ENCODE measurements at places on chromosomes 3 and 15.

GRCh38 chr3:129809297-129809696, 84.2 kb downstream of the TMCC1 start:
- no peak for DNase-seq

DNA sequence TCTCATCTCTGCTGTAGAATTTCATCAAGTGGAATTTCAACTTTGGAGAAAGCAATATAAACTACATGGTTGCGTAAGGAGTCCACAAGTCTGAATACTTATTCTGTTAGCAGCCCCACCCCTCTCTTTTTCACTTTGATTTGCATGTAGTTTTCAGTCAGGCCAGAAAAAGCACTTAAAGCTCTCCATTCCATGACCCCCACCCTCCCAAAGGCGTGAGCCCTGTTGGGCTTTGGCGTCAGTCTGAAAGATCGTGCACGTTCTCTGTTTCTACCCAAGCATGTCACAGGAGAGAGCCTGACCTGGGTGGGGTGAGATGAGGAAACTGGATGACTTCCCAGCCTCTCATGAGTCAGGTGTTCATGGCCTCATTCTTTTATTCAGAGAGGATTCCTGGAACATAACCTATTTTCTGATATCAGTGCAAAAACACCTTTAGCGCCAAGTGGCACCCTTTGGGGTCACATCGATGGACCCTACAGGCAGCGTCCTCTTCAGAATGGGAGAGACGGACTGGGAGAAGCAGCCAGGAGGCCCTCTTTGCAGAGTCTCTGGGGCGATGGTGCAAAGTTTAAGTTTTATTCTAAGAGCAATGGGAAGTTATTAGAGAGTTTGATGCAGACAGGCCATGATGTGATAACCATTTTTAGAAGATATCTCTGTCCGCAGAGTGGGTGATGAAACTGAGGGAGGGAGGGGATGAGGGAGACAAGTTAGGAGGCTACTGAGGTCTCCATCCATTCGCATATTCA, 55.8 kb downstream of the LSM3 start:
- no peak for DNase-seq

DNA sequence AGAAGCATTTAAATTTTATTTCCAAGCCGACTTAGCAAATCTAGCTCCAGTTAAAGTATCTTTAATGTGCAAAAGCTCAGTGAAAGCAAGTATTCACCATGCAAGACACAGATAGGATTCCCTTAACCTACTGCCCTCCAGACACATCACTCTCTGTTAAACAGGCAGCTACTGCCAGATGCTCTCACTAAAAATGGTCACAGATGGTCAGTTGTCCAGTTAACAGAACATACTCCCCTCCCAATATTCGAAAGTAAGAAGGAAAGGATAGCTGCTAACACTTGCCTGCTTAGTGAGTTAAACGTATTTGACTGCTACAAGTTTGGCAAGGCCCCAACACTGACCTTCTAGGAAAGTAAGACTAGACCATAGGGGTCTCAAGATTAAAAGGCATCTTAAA, 73.7 kb downstream of the PRTG start:
- DNase-seq = no peak

GRCh38 chr3:72353236-72354128, 494.8 kb downstream of the SHQ1 start:
- no peak for DNase-seq

GRCh38 chr3:136194409-136195257, 1.5 kb downstream of the MSL2 start:
- no peak for DNase-seq

DNA sequence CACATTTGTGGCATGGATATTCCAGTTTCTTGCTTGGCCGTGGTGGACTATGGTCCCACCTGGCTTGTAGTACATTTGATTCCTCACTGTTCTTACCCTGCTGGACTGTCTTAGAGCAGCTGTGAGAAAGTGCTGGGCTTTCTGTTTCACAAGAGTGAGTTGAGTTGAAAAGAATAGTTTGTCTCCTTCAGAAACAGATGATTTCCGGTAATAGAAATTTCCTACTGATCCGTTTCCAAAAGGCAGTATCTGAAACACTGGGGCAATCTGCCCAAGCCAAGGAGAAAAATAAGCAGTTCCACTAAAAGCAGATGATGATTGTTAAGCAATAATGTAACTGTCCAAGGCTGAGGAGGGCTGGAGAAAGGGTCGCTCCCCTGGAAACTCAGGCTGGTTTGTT, 96.0 kb downstream of the SUCLG2 start:
- no peak for DNase-seq

GRCh38 chr3:120742849-120743365, 363 bp downstream of the GTF2E1 start:
- no peak for DNase-seq

DNA sequence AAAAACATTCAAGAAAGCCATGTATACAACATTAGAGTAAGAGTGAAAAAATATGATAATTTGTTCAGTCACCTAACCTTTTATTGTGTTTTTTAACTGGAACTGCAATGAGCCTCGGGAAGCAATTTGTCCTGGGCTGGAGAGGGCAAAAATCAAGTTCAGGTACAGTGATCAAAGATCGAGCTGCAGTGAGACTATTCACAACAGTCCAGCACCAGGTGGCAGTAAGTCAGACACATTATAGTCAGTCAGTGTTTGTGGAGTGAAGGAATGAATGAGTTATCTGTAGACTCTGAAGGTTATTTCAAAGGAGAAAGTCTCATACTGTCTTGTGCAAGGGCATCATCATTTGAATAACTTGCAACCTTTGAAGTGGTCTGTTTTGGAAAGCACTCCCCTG, 116.6 kb downstream of the CHDH start:
- DNase-seq = no peak

- peak; percentile 17 for DNase-seq
Observed at GRCh38 chr15:88274553-88275460, 18.3 kb upstream of the NTRK3 start.

DNA sequence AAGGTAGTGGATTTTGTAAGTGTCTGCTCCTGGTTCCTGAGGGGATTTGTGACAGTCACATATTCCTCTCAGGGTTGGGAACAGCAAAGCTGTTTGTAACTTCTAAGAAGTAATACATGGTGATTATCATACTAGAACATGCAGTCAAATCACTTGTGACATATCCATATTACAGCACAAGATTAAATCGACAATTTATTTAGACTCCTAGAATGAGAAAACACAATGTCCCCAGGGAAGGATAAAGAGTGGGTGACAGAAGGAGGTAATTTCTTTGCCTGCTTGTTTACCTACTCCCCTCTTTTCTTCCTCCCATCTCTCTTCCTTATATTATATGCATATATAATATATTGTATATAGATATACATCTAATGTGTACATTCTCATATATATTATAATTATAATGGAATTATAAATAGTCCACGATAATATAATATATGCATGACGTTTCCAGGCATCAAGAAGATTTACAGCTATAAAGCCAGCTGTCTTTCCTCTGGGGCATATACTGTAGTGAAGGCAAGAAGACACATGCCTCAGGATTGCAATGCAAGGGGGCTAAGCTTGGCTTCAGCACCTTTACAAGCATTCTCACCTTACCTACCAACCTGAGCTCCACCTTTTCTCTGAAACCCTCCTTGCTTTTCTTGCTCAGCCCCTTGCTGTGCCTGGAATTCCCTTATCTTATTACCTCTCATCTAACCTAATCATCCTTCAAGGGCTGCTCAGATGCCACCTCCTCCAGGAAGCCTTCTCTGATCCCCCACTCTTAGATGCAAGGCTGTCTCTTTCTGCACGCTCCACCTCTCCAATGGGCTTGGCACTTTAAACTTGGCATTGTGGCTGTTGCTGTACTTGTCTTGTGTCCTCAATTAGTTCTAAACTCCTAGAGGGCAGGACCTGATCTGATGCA, 73.1 kb upstream of the PIAS1 start:
- no peak for DNase-seq

DNA sequence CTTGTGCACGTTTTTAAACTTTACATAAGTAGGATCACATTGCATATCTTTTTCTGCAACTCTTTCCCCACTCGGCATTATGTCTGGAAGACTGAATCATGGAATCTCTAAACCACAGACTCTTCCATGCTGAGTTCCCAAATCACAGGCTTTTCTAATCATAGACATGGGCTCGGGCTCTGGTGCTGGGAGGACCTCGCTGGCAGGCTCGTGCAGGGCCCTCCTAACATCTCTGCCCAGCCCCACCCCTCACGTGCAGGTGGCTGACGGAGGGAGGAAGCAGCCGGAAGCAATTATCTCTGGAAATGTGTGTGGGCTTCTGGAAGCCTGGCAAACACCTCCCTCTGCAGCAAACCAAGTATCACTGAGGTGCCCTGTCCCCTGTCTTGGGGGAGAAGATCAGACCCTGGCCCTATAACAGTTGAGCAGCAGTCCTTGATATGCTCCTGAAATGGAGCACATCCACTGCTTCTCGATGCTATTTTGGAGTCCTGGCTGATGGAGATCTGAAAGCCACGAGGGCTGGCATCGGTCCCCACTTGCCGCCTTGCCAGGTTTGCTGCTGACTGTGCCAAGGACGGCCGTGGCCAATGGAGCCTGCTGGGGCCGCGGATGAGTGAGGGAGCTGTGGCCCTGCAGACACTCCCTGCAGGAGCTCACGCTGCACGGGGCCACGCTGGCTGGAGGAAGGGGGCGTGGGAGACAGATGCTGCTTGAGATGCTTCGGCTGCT, 4.4 kb upstream of the IQSEC1 start:
- peak; percentile 34 for DNase-seq

DNA sequence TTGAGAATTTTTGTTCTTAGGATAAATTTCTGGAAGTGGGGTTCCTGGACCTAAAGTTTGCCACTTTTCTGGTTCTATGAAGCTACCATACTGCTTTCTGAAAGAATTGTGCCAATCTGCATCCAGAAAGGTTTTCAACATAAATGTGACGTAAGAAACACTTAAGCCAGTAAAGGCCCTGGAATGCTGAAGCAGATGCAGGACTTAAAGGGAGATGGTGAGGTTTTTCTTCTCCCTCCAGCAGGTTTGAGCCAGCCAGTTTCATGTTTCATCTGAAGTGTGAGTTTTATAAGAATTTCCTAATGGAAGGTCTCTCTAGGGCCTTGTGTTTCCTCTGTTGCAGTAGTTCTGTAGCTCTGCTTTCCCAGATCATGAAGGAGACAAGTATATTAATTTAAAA, 33.1 kb downstream of the ZNF592 start:
- DNase-seq = no peak

- no peak for DNase-seq
Observed at GRCh38 chr3:157376603-157377300, 59.9 kb upstream of the PTX3 start.

DNA sequence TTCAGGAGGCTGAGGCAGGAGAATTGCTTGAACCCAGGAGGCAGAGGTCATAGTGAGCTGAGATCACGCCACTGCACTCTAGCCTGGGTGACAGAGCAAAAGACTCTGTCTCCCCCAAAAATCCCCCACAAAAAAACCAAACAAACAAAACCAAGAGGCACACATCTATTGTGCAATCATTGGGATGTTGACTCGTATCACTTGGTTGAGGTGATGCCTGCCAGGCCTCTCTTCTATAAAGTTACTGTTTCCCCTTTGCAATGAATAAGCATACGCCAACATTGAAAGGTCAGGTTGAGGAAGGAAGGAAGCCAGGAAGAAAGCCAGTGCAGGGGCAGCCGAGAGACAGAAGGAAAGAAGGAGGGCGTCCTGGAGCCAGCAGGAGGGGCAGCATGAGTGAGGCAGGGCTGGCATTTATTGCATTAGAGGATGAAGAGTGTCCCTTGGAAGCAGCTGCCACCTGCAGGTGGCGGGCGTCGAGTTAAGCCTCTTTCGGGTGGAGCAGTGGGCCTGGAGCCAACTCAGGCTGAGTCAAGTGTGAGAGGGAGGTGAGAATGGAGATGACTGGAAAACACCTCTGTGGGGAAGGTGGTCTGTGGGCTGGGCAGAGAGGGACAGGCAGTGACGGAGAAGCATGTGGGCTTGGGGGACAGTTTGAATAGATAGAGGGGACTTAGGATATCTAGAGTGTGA, 8.3 kb upstream of the CSPG4 start:
- DNase-seq = no peak

DNA sequence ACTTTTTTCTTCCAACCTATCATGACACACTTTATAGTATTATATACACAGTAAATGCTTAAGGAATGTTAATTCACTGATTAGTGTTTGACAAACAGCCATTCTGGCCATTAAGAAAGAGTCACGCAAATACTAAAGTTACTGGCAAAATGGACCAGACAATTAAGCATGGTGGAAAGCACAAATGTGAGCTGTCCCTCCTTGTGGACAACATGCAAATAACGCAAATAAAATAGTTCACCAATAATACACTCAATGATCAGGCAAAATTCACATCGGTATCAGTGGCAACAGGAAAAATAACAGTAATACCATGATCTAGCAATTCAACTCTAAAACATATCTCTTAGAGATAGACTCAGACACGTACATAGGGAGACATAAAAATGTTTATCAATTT, 71.7 kb downstream of the NEDD4 start:
- DNase-seq = no peak

- no peak for DNase-seq
Observed at GRCh38 chr15:79007066-79007465, 62.2 kb upstream of the CTSH start.

GRCh38 chr3:8845641-8846040, 76.2 kb upstream of the OXTR start:
- no peak for DNase-seq

DNA sequence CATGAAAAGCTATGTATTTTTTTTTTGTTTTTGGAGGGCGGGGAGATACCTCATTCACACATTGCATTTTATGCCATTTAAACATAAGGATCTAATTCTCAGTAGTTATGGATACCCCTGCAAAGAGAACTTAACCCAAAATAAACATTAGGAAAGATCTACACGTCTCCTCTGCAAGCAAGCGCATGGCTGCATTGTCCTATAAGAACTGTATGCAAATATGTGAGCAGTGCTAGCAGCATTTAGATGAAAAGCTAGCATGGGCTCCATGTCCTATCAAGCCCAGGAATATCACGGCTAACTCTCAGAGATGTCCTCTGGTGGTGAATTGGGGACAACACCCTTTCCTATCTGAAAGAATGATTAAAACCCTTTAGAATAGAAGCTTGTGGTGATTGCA, 292.8 kb downstream of the MEX3B start:
- DNase-seq = no peak

DNA sequence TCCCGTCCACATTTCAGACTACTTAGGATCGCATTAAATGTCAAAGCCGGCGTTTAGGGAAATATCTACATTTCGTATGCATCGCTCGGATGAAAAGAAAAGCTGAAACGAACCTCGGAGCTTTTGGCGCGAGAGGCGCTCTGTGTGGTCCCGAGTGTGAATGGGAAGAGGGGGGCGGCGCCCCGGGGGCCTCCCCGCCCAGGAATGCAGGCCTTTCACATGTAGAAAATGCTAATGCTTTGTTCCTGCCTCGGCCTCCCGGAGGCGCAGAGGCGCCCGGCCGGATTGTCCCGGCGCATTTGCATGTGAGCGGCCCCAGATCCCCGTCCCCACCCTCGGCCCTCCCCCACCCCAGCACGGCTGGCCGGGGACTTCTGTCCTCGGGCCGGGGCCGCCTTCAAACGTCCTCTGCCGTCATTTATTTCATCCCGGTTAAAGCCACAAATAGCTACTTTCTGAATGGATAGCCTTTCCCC, 37.0 kb upstream of the TRIM71 start:
- no peak for DNase-seq

GRCh38 chr3:36512555-36512954, 132.3 kb downstream of the STAC start:
- no peak for DNase-seq

GRCh38 chr3:98657457-98657856, 64.0 kb upstream of the CPOX start:
- DNase-seq = peak; percentile 1

GRCh38 chr3:197613199-197613598, 57.4 kb upstream of the BDH1 start:
- no peak for DNase-seq

- no peak for DNase-seq
Observed at GRCh38 chr3:181886676-181887075, 175.0 kb downstream of the SOX2 start.
